Fibroblast of skin of abdomen (primary cell): ENCODE measurements at places on chromosomes 5 and 9.

- no peak for DNase-seq
Observed at GRCh38 chr5:148425808-148426207, 42.0 kb downstream of the FBXO38 start.

- DNase-seq: no peak
Observed at GRCh38 chr9:17730899-17731298, 152.0 kb downstream of the SH3GL2 start.

- DNase-seq: peak; percentile 56
Observed at GRCh38 chr9:72363908-72364678, 915 bp downstream of the ZFAND5 start.

- no peak for DNase-seq
Observed at GRCh38 chr5:3852161-3852916, 256.7 kb downstream of the IRX1 start.

- peak; percentile 63 for DNase-seq
Observed at GRCh38 chr5:58322453-58322852, 137.4 kb downstream of the PLK2 start.

DNA sequence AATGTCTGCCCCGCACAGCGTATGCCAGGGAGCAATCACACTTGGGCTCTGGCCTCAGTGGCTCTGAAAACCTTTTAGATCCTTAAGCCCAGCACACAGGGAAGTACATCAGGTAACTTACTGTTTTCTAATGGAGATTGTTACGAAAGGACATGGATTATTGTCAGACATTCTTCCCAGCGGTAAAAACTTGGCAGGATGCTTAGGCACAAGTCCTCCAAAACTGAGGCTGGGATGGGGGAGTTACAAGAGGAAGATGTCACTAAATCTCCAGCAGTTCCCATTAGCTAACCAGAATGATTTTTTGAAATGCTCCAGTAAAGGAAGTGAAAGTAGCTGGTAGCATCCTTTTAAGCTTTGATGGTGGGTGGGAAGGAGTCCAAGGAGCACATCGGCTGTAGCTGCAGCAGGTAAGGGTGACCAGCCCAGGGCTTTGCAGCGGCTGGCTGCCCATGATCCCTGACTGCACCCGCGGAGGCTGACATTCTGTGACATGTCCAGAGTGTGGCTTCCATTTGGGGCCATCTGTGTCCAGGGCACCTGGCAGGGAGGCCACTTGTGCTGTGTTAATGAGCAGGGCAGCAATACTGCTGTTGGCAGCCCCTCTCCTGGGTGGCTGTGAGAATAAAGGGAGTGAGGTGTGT, 165.8 kb downstream of the GADD45G start:
- DNase-seq: no peak

- DNase-seq: no peak
Observed at GRCh38 chr5:130115686-130116085, 211.4 kb downstream of the CHSY3 start.
